Activated CD4-positive, CD25-positive, alpha-beta regulatory T cell treated with anti-CD3 and anti-CD28 coated beads, Interleukin-2, amount 50 U/mL, for 16 hours (primary cell): ENCODE measurements at places on chromosomes 13 and 19.

DNA sequence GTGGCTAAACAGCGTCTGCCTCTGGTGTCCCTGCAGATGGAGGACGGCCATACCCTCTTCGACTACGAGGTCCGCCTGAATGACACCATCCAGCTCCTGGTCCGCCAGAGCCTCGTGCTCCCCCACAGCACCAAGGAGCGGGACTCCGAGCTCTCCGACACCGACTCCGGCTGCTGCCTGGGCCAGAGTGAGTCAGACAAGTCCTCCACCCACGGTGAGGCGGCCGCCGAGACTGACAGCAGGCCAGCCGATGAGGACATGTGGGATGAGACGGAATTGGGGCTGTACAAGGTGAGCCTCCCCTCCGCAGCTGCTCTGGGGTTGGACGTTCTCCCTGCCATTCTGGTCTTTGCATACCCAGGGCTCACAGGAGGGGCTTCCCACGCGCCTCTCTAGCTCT, 19.9 kb downstream of the UHRF1 start:
- DNase-seq = no peak

GRCh38 chr19:7887408-7888144, 734 bp upstream of the LRRC8E start:
- DNase-seq = no peak

GRCh38 chr13:81874681-81875661, 1534.0 kb upstream of the SPRY2 start:
- no peak for DNase-seq

GRCh38 chr19:40862785-40863184, 12.5 kb upstream of the CYP2A6 start:
- no peak for DNase-seq

GRCh38 chr13:76921516-76921915, 26.8 kb upstream of the ACOD1 start:
- DNase-seq = no peak

- DNase-seq = no peak
Observed at GRCh38 chr13:101817898-101818297, 365.4 kb downstream of the ITGBL1 start.

- no peak for DNase-seq
Observed at GRCh38 chr19:1025960-1026782, at the start of gene CNN2. Gene CNN2, plus strand, starts transcription at chr19:1026608. Its CDS starts 54 bp downstream, at chr19:1026662.

GRCh38 chr19:18304458-18305310, 18.2 kb downstream of the LSM4 start:
- DNase-seq = peak; percentile 58

DNA sequence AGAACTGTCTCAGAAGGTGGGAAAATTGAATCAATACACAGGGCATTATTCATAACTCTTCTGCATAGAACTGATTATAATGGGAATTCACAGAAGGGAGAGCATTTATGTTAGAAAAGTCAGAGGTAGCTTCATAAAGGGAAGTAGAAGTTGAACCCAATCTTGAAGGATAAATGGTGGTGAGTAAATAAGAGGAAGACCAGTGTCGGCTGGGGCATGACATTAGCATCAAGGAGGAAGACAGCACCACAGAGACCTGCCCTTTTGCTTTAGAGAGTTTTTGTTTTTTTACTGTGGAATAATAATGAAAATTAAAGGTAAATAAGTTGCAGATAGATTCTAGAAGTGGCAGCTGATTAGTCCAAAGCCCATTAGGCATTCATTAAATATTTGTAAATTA, 21.9 kb downstream of the CDC16 start:
- no peak for DNase-seq

DNA sequence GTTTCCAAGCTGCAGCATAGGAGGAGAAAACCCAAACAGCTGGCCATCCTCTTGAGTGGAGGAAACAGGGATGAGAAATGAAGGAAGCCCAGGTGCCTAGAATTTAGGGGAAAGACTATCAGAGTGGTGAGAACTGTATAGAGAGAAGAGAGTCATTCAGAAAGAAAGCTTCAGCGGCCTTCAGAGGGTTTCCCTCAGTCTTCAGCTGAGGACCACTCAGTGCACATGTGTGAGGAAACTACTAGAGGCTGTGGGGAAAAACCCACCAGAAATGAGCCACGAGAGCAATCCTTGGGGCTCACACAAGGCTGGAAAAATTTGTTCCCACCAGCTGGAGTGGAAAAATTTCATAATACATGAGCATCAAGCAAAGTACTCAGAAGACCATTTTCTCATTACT, 35.2 kb upstream of the CPB2 start:
- no peak for DNase-seq

- no peak for DNase-seq
Observed at GRCh38 chr19:31296741-31297390, 52.4 kb downstream of the TSHZ3 start.

GRCh38 chr13:20525601-20526544, at the start of gene CRYL1:
Gene CRYL1, minus strand, starts transcription at chr13:20525857. Its CDS starts 63 bp downstream, at chr13:20525794.
- DNase-seq = peak; percentile 50

DNA sequence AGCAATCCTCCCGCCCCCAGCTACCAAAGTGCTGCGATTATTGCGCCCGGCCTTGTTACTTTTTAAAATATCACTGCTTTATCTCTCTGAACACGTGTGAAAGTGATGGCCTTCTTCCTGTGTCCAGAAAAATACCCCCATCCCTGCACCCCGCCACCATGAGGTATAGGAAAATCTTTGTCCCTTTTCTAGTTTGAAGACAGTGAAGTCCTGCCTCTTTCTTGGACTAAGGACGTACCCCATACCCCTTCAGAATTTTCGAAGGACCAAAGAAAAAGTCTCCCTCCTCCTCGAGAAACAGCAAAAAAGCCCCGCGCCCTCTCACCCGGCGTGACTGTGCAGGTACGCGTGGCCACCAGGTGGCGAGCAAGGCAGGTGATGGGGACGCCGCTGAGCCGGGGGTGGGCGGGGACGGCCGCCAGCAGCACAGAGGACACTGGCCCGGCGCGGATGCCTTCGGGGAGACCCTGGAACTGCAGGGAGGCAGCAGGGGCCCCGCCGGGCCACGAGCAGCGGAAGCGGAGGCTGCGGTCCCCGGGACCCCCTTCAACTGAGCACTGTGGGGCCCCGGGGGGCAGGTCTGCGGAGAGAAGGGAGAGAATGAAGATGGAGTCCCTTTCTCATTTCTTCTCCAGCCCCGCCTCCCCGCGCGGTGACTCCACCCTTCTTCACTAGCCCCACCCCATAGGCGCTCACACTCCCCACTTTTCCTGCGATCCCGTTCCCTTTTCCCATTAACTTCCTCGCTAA, 3.2 kb downstream of the VSIG10L start:
- peak; percentile 68 for DNase-seq

GRCh38 chr19:4378886-4379285, 21.5 kb downstream of the SH3GL1 start:
- DNase-seq = no peak

- DNase-seq = peak; percentile 24
Observed at GRCh38 chr19:18208098-18208951, 4.5 kb upstream of the RAB3A start.

GRCh38 chr13:31929031-31929770, 102.4 kb upstream of the FRY start:
- no peak for DNase-seq

DNA sequence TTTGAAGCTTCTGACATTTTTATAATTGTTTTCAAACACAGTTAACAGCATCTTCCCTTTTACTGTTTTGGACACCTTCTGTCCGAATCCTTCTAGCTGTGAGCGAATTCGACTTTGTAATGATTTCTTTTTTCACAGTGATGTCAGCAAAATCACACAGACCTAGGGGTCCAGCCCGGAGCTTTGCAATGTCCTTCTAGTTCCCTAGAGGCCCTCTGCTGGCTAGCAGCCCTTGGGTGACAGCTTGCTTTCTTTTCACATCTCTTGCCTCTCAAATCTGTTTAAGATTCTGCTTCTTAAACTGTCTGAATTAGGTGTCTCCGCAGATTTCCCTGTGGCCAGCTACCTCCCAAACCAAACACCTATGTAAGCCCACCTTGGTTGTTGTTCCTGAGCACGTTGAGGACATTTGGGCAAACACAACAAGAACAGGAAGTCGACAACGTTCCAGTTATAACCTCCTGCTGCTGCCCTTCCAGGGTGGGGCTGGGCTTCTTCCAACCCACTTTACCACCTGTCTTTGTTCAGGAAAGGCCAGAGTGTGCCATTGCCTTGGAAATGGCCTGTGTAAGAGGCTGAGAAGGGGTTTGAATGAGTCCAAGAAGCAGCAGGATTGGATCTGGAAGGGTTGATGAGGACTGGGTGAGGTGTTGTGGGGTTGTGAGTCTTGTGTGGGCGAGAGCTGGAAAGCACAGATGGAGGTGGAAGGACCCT, 123.1 kb downstream of the ATP8A2 start:
- DNase-seq = no peak

- no peak for DNase-seq
Observed at GRCh38 chr13:30339738-30340330, 32.5 kb upstream of the KATNAL1 start.

GRCh38 chr19:30106417-30107095, 164.5 kb downstream of the URI1 start:
- DNase-seq = no peak

DNA sequence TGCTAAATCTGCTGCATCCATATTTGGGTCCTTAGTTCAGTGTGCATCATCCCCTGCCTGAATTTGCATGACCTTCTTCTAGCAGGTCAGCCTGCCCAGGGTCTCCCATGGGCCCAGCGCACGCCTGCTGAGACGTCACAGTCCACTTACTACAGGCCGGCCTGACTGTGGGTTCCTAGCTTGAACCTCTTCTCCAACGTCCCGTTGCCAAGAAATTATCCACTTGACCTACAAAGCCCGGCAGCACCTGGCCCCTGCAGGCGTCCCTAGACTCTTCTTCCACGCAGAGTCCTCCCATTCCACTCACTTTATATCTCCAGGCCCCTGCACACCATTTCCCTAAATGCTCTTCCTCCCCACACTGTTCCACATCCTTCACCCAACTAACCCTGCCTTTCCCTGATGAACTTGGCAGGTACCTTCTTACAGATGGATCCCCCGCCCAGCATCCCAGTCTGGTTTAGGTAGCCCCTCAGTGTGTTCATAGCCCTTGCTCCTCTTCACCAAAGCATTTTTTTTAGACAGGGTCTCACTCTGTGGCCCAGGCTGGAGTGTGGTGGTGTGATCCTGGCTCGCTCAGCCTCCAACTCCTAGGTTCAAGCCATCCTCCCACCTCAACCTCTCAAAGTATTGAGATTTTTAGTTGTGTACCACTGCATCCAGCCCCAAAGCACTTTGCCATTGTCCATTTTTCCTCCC, 155.0 kb upstream of the SOX1 start:
- no peak for DNase-seq

DNA sequence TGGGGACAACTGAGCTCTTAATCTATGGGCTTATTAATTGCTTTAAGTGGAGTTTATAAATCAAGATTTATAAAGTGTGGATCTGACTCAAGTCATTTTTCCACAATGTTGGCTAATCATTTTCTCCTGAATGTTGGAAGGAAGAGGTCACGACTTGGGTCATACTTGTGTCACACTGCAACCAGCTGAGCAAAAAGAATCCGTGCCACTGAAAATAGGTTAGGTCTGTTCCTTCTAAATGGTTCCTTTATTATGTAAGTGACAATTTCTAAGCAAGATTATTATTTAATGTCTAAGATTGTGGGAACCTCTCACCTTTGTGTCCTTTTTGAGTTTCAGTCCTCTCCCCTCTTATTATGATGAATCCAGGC, 178.6 kb downstream of the SHISA2 start:
- DNase-seq = no peak

DNA sequence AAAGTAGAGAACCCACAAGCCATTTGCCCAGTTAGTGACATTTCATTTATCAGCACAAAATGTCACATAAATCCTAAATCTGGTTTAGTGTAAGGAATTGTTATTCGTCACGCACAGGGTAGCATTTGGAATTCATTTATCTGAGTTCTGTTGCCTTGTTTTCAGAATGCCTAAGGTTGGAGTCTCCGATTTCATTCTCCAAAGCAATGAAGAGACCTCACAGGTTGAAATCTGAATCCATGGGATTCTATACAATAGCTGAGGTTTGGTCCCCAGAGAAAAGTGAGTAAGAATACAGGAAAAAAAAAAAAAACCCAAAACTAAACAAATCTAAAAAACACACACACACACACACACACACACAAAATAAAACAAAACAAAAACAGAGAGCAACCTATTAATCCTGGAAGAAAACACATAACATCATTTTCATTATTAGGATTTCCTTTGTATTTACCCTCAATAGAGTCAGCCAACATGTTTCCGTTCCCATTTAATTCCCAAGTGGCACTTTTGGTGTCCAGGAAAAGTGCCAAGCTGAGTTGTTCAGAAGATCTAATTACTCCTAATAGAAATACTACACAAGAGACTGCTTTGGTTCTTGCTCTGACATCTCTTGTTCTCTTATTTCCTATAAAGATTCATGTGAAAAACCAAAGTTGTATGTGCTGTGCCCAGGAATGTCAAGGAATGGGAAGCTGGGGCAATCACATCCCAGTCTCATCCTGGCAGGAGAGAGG, 36.2 kb upstream of the LRCH1 start:
- no peak for DNase-seq

DNA sequence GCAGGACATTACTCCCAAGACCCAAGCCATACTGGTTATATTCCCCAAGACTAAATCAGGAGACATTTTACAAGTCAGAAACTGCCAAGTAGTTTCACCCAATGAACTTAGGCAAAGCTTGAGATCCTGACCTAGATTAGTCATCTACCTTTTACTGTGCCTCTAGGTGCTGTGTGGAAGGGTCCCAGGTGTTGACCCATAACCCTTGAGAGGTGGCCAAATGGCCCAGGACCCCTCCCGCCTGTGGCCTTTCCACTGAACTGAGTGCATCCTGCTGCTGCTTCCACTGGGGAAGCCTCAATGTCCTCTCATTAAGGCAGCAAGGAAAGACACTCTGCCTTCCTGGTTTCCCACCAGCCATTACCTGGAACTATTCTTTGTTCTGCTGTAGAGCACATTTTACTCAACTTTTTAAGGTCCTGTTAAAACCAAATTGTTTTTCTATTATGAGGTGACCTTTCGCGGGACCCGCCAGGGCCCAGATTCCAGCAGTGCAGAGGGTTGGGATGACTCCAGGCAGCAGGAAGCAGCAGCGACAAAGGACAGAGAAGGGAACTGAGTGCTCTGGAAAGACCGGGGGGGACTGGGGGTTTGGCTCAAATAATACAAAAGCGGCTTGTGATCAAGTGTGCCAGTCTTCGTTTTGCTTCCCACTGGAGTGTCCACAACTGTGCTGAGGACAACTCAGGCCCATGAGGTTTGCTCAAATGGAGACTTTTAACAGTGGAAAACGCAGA, 27.1 kb downstream of the ANKRD10 start:
- DNase-seq = no peak

GRCh38 chr19:5864725-5865486, 5.4 kb downstream of the FUT5 start:
- no peak for DNase-seq

DNA sequence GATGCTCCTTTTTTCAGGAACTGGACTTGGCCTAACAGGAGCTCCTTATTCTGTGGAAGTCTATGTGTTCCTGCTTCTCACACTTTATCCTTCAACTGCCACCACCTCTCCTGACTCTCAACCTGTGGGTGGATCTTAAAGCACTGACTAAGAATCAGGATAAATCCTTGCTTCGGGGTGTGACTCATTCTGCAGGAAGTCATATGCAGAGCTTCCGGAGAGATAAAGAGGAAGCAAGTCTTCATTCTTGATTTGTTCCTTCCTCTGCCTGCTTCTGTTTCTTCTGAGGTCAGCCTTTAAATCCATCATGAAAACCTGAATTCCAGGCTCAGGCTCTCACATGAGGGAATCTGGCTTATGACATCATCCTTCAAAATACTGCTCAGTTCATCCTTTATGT, 137.1 kb upstream of the ATXN8OS start:
- DNase-seq = no peak

GRCh38 chr19:33712268-33712667, 84.4 kb upstream of the KCTD15 start:
- DNase-seq = no peak
